Body of pancreas (tissue), 4 donors: ENCODE measurements at places on chromosomes 6 and 20. TPM values are rescaled to one million over a fixed set of nuclear protein-coding genes. Genes with fewer than 3 reads are reported as not detected.

- DNase-seq = no peak
- H3K27me3 ChIP-seq = no peaks in the 10 kb centered on the region
- H3K36me3 ChIP-seq = no peaks in the 10 kb centered on the region
- H3K4me3 ChIP-seq = no peak overlapping the region
Measured at GRCh38 chr20:50200482-50201104, 10.0 kb downstream of the CEBPB start.

DNA sequence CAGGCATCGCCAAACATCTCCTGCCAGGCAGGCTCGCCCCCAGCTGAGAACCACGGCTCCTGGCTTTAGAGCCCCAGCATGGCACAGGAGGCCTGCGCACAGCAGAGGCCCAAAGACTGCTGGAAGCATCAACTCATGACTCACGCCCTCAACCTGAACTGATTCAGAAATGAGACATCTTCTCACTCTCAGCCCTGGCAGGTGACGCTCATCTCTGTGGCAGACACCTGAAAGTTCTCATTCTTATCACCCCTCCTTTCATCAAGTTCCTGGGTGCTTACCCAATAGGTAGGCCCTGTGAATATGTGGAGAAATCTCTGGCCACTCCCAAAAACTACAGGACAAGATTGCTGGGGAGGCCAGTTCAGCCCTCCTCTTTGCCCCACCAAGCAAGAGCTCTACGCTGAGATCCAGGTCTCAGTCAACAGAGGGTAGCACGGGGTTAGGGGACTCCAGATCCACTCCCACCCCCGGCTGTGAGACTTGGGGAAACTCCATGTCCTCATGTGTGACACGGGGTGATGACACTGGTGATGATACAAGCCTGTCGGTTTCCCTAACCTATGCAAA, 11.3 kb downstream of the NFATC2 start:
- no peak overlapping the region for H3K27ac ChIP-seq
- H3K4me1 ChIP-seq = peaks cover 14% of the 10 kb centered on the region
- no peaks in the 10 kb centered on the region for H3K36me3 ChIP-seq
- DNase-seq = no peak

- no peaks in the 10 kb centered on the region for H3K4me1 ChIP-seq
- H3K4me3 ChIP-seq = no peak overlapping the region
- no peak for DNase-seq
- no peak overlapping the region for H3K27ac ChIP-seq
- H3K36me3 ChIP-seq = no peaks in the 10 kb centered on the region
Measured at GRCh38 chr6:169088762-169089161, 164.9 kb downstream of the THBS2 start.

DNA sequence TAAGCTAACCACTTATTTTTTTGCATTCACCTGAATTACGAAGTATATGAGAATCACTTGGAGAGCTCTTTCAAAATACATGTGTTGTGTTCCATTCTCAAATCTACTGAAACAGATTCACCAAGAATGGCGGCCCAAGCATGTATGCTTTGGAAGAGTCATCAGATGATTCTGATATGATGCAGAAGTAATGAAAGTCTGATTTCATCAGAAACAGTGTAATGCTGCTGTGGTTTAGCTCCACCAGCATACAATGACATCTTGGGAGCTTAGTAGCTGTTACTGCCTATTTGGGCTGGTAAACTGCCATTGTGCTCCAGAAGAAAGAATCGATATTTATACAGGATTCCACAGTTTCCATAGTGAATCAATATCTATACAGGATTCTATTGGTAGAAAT, 52.9 kb downstream of the UBR2 start:
- no peaks in the 10 kb centered on the region for H3K27me3 ChIP-seq
- H3K36me3 ChIP-seq = peaks cover 6% of the 10 kb centered on the region
- no peak overlapping the region for H3K4me3 ChIP-seq
- no peaks in the 10 kb centered on the region for H3K4me1 ChIP-seq
- H3K27ac ChIP-seq = no peak overlapping the region
- DNase-seq = no peak

DNA sequence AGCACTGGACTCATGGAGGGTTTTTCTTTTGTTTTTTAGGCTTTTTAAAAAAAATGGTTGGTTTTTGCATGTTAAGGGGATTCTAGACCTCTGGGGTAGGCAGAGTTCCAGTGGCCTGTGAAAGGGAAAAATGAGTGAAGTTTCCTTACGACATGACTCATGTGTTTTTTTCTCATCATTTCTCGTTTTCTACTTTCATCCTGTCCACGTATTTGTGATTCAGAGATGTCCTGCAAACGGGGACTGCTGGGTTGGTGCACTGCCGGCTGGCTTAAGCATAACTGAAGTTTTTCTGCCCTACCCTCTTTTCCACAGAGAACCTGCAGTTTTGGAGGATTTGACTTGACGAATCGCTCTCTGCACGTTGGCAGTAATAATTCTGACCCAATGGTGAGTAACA, 182.3 kb downstream of the SASH1 start:
- no peak overlapping the region for H3K4me3 ChIP-seq
- no peak overlapping the region for H3K27ac ChIP-seq
- H3K4me1 ChIP-seq = peaks cover 14% of the 10 kb centered on the region
- DNase-seq = no peak
- H3K27me3 ChIP-seq = no peaks in the 10 kb centered on the region

DNA sequence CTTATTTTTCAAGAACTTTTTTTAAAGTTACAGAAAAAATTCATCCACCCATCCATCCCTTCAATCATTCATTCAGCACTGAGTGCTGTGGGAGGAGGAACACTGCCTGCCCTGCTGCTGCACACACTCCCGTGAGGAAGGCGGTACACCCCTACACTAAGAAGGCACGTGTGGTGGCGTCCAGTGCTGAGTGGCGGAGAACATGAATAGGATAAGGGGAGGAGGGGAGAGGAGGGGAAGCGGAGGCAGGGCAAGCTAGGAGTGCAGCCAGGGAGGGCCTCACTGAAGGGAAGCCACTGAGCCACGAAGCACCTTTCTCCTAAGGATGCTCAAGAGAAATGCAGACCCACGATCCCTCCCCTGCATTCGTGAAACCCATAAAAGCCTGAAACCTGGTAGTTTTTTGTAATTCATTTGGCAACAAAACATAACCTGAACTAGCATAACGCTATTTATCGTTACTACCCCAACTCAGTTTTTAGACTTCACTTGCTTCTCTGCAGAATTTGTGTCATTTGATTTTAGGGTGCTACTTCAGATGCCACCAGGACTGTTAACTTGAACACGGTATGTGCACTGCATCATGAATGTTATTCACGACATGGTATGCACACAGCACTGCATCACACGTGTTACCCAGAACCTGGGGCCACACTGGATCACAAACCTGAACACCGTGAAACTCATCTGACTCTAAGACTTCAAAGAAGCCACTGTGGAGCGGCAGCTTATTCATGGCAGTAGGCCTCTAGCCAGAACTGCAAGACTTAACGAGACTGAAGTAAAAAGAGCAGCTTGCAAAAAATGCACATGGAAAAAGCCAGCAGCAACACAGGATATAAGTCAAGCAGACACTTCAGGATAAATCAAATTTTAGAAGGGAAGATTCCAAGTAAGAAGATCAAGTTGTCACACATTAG, 3.5 kb downstream of the RNASET2 start:
- H3K4me3 ChIP-seq = no peak overlapping the region
- DNase-seq = no peak
- H3K27ac ChIP-seq = no peak overlapping the region
- no peaks in the 10 kb centered on the region for H3K27me3 ChIP-seq
- H3K36me3 ChIP-seq = no peaks in the 10 kb centered on the region

The HAO1 gene
- not detected for total RNA-seq

The FNDC1 gene
- total RNA-seq = 0.52 TPM

The ROMO1 gene
- 192 TPM for total RNA-seq

The LCA5 gene
- total RNA-seq = 7.8 TPM
